ENCODE measurements at places on chromosomes 5 and 9.

GRCh38 chr9:93059011-93059714 lies 662 bp downstream of the SUSD3 start:
- DNase-seq = no peak

DNA sequence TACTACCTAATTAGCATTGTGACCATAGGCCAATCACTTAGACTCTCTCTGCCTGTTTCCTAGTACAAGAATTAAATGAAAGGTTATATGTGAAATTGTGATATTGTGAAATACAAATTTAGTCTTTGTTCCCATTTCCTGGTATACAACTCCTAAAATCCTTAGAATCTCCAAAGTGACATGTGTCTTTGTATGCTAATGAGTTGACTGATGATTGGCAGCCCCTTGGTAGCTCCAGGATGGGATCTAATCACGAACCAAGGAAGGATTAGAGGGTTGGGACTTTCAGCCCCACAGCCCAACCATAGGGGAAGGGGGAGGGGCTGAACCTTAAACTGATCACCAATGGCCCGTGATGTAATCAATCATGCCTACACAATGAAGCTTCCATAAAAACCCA lies 31.6 kb downstream of the ATP6V0E1 start:
- DNase-seq = no peak

DNA sequence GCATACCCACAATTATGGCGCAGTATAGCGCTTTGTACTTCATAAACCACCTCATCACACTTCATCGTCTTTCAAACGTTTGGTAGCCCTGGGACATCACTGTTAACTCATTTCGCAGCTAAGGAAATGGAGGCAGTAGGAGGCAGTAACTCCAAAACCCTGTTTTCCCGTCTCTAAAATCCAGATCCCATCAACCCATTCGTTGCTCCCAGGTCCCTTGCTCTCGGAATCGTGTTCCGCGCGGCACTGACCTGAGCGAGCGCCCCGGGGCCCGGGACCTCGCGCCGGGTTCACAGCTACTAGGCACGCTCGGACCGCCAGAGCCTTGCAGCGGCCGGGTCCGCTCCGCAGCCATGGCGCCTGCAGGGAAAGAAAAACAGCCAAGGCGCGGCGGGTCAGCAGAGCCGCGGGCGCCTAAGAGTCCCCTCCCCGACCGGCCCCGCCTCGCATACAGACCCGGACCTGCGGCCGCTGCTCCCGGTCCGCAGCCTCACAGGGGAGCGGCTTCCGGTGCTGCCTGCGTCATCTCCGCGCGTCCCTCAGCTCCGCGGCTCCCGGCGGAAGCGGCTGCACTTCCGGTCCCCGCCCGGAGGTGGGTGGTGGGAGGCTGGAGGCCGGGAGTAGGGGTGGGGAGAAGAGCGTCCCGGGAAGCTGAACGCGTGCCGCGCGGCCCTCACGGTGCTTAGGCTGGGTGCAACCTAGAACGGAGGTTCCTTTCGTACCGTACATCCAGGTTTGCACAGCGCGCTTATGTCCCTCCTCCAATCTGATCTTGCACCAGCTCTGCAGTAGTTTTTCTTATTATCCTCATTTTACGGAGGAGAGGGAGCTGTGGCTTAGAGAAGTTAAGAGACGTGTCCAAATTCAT lies at the start of gene FBXW2:
Gene FBXW2, minus strand, starts transcription at position 519 of the 868 bp plus-strand sequence. CDS start 5,158 bp downstream, outside the sequence.
- DNase-seq = peak; percentile 80

GRCh38 chr5:99453196-99453595 lies 524.4 kb upstream of the CHD1 start:
- DNase-seq = no peak

DNA sequence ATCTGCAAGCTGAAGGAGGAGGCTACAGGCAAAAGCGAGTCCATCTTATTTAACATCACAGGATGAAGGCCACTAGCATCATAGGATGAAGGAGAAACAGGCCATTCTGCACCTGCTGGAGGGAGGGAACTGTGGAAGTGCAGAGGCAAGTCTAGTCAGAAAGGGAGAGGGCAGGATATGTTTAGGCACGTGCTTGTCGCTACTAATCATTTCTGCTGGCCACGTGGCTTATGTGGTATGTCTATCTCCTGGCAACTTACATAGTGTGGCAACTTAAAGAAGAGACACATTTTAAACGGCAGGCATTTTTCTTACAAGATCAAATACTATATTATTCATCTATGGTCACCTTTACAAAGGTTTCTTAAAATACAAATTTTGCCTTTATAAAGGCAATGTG lies 74.0 kb downstream of the GNAQ start:
- peak; percentile 25 for DNase-seq

DNA sequence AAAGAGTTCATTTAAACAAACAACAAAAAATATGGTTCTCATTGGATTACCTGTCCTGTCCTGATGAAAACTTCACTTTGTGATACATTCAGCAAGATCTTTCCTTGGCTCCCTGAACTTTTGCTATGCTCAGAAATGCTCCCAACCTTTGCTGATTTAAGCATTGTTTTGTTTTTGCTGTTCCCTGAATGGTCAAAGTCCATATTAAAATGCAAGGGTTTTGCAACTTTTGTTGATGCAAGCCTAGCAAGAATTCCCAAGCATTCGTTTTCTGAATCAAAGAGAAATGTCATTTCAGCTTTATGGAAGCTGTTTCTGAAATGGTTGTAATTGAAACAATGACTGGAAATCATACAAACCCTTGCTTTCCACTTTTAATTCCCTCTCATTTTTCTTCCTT lies 3.1 kb upstream of the SFXN1 start:
- no peak for DNase-seq

- no peak for DNase-seq
Measured at GRCh38 chr9:123408313-123409262, 52.6 kb downstream of the CRB2 start.

DNA sequence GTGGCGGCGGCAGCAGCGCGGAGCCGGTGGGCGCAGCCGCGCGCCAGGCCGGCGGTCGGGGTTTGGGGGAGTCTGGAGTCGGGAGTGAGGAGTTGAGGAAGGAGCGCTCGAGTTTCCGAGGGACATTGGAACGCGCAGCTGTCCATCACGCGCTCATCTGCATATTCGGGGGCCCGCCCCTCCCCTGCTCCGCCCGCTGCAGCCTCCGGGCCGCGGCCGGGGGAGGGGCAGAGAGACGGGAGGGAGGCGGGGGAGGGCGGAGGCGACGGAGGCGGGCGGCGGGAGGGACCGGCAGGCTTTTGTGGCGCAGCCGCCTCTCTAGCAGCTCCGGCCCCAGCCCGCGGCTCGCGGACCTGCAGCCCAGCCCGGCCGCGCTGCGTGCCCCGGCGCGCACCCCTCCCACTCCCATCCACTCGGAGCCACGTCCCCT lies at the start of gene IRX2:
Gene IRX2, minus strand, starts transcription at position 86 of the 430 bp plus-strand sequence. CDS start 264 bp downstream, outside the sequence.
- DNase-seq = peak; percentile 94

- no peak for DNase-seq
Measured at GRCh38 chr9:130284249-130284625, 18.7 kb downstream of the HMCN2 start.

GRCh38 chr9:34463098-34463900 lies 4.7 kb downstream of the DNAI1 start:
- DNase-seq = no peak

GRCh38 chr5:103036601-103037000 lies 83.3 kb downstream of the GIN1 start:
- no peak for DNase-seq

- DNase-seq = no peak
Measured at GRCh38 chr5:125171641-125172040, 425.2 kb upstream of the ZNF608 start.

- no peak for DNase-seq
Measured at GRCh38 chr5:127506616-127507015, 10.8 kb upstream of the PRRC1 start.

DNA sequence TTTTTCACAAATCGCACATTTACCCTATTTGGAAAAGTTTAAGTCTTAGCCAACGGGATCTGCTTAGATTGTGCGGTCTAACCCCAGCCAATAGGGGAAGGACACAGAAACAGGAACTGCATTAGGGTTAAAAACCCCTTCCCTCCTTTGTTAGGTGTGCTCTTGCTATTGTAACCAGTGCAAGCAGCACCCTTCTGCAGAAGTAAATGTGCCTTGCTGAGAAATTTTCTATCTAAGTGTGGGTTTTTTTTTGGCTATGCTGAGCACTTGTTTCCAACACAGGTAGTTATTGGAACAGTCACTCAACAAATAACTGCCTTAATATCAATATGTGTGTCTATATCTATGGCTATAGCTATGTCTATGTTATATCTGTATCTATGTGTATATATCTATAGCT lies 190.0 kb downstream of the TRIM32 start:
- no peak for DNase-seq

GRCh38 chr9:68978066-68978465 lies 35.8 kb downstream of the PRKACG start:
- no peak for DNase-seq

GRCh38 chr5:107457881-107458280 lies 212.9 kb downstream of the EFNA5 start:
- no peak for DNase-seq

DNA sequence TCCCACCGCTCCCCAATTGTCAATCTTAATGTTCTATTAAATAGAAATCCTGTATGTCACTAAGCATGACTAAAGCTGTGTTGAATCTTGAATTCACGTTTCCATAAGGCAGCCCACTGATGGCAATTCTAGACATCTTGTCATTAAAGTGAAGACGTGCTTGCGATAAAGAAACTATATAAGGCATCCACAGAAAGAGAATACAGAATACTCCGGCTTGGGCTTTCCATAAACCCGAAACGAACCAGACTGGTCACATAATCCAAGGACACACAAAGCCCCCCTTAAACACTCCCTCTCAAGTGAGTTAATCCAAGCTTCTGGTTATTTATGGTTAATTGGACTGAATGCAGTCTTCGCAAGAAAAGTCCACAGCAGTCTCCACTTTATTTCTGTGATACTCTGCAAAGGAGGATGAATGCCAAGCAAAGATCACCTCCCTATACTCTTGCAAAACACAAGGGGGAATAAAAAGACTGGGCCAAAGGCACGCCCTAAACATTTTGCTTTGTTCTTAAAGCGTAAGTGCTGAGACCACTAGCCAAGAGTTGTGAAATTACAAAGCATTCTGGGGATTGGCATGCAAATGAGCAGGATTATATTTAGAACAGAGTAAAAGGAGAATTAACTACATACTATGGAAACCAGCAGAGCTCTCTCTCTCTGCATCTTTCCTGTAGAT lies 54.7 kb downstream of the DPYSL3 start:
- DNase-seq = no peak

DNA sequence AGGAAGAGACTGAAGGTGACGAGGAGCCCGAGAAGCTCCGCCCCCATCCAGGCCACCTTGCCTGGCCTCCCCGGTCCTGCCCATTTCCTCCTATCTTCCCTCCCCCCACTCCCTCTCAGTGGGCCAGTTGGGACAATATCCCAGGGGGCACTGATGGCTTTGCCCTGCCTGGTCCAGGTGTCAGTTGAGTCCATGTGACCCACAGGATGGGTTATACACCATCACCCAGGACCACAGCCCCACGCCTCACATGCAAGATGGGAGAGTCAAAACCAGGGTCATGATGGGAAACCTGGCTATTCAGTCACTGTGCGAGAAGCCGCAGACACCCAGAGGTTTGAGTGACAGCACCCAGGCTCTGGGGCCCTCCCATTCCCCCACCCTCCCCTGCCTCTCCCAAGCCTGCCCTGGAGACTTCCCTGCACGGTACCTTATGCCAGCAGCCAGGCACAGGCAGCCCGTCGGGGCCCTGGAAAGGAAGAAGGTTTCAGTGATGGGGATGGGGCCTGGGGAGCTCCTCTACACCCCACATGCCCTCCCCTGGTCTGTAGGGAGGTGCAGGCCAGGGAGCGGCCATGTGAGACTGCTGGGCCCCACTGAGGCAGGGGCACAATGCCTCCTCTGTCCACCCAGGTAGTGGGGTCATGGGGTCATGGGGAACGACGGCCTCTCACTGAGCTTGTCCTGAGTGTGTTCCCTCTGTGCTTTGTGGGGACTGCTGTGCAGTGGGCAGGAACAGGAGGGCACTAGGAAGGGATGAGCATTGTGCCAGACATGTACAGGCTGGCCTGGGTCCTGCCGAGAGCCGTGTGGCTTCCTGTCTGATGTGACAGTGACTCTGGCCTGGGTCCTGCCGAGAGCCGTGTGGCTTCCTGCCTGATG lies 6.3 kb upstream of the PHYKPL start:
- no peak for DNase-seq

- DNase-seq = no peak
Measured at GRCh38 chr9:78393340-78393739, 96.4 kb downstream of the PSAT1 start.

GRCh38 chr9:136567651-136568287 lies 21.9 kb upstream of the NOTCH1 start:
- no peak for DNase-seq

GRCh38 chr9:136091582-136092352 lies 3.3 kb downstream of the NACC2 start:
- DNase-seq = no peak

DNA sequence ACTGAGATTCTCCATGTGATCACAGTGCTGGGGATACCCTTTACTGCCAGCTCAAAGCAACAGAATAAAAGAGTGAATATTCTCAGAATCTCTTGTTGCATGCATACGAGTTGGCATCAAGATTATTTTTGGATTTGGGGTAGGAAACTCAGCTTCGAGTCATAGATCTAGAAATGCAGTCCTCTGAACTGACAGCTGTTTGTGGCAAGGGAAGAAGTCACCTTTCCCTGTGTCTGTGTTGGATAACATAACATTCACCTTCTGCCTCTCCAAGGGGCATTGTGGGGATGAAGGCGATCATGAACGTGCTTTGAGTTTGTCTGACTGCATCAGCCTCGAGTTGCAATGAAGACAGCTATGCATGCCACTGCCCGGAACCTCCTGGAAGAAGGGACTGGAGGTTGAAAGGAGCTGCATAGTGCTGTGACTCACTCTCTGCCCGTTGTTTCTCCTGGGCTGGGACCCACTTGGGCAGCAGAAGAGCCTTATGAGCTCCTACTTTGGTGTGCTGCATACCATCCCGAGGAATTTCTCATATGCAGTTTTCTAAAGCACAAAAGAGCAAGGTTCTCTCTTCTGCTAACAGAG lies 231.7 kb downstream of the ARHGAP26 start:
- no peak for DNase-seq

- peak; percentile 91 for DNase-seq
Measured at GRCh38 chr9:126058591-126058990, 268.0 kb upstream of the MVB12B start.
